Stimulated activated CD4-positive, alpha-beta T cell treated with anti-CD3 and anti-CD28 coated beads, Interleukin-12 subunit alpha, Interleukin-12 subunit beta, amount 100 ng/mL, for 48 hours (primary cell): ENCODE measurements at places on chromosomes 1 and 21.

DNA sequence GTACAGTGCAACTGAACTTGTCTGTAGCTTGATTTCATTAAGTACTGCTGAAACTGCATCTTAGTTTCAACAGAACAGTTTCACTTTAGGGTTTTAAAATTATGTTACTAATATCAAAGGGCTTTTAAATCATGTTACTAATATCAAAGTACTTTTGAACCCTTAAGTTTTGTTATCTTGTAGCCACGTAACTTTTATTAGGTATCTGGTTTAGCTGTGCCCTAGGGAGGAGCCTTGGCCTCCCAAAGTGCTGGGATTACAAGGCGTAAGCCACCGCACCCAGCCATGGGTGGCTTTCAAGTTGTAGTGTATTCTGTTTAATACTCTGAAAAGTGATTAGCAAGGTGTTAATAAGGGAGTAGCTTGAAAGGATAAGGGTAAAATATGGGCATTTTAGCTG is 2.0 kb downstream of the KDM4A start:
- DNase-seq = no peak

- DNase-seq = no peak
These were observed 31.7 kb upstream of the CAMTA1 start for GRCh38 chr1:6753320-6754140.

DNA sequence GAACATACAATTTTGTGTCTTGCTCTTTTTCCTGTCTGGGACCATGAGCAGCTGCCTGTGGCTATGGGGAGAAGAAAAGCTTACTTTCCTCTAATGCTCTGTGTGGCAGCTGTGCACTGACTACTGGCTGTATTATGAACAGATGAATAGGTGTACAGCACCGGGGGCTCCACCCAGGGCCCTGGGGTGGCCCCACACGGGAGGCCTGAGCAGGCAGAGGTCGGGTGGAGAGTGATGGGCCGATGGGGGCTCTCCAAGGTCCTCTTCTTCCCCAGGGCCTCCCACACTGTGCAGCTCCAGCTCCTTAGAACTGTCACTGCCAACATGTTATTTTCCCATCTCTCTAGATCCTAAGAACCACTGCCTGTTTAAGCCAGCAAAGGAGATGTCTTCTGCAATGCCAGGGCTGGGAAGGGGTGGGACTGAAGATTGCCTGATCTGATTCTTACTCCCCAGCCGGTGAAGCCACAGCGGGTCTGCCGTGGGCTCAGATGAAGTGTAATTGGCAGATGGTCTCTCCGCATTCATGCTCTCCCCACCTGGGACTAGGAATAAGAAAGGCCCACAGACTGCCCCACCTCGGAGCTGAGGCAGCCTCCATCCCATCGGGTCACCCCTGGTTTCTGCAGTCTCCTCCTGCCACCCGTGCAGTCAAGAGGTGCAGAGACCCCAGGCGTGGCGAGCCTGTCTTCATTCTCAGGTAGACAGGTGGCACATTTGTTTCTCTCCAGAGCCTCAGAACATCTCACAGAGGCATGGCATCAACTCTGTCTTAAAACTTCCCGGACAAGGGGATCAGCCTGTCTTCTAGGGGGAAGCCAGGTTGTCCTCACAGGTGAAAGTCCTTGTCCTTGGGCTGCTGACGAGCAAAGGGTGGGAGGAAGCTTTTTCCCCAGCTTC is 186.5 kb upstream of the GALNT2 start:
- DNase-seq = no peak

DNA sequence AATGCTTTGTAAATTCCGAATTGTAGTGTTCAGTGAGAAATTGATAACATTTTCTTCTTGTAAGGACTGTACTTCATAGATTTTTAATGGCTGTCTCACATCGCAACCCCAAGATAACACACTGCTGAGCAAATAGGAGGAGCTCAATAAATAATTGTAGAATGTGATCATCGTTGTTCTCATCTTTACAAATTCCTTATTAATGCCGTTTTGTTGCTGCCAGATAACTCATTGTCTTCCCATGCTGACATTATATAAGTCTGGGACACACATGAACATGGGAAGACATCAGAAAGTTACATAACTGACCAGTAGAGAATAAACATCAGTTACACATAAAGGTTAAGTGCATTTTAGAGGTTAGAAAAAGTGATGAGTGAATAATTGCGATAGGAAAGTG is 46.4 kb upstream of the TSPAN2 start:
- no peak for DNase-seq

- DNase-seq = no peak
These were observed 32.0 kb downstream of the INPP5B start for GRCh38 chr1:37914719-37915475.

GRCh38 chr1:39826583-39826982 is 37.9 kb upstream of the BMP8B start:
- no peak for DNase-seq

- no peak for DNase-seq
These were observed 37.0 kb downstream of the HS2ST1 start for GRCh38 chr1:86951430-86951829.

- DNase-seq = no peak
These were observed 23.2 kb downstream of the ERRFI1 start for GRCh38 chr1:8002921-8003320.

DNA sequence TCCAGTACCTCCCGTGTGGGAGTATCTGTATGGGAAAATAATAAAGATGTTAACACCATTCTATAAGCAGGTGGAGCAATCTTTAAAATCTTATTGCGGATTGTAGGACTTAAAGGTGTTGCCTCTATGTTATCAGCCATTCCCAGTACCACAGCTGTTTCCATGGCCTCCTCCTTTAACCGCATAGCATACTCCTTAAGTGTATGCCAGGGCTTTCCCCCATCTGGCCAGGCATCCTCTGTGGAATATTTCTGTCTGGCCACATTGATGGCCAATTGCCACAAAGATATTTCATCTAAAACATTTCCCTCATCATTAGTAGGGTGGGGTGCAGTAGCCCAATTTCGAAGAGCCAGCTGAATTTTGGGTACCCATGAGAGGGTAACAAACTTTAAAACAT is 7.3 kb upstream of the STUM start:
- no peak for DNase-seq

DNA sequence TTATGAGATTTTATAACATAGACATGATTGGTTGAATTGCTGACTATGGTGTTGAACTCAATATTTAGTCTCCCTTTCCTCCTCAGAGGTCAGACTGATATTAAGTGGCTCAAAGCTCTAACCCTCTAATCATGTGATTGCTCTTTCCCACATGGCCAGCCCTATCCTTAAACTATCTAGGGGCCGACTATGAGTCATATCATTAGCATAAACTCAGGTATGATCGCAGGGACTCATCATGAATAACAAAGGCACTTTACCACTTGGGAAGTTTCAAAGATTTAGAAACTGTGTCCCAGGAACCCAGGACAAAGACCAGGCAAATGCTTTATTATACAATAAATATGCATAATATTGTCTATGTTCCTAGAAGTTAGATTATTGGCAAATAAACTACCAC is 894.6 kb upstream of the NEGR1 start:
- DNase-seq = no peak

DNA sequence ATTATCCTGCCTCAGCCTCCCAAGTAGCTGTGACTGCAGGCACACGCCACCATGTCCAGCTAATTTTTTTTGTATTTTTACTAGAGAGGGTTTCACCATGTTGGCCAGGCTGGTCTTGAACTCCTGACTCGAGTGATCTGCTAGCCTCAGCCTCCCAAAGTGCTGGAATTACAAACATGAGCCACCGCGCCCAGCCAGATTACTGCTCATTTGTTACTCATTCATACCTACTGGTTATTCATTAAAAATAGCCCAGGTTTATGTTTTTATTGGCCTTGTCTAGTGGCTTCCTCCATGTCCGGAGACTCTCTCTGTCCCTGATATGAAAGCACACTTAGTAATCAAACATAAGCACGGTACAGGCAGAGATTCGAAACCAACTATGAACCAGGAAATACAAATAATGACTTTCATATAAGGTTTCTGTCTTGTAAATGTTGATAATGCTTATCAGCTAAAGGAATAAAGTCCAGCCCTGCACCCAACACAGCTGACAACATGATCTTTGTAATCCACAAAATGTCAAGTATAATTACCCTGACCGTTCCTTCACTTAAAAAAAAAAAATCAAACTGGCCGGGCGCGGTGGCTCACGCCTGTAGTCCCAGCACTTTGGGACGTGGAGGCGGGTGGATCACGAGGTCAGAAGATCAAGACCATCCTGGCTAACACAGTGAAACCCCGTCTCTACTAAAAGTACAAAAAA is 50.4 kb upstream of the CXADR start:
- no peak for DNase-seq

DNA sequence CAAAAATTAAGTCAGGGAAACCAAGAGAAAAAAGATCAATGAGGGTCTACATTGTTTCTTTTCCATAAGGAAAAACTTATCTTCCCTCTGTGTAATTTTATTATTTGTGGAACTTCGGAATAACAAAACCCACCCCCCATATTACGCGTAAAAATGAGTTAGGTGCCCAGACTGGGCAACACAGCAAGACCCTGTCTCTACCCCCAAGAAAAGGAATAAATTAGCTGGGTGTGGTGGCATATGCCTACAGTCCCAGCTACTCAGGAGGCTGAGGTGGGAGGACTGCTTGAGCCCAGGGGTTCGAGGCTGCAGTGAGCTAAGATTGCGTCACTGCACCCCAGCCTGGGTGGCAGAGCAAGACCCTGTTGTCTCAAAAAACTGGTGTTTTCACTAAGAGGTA is 20.4 kb downstream of the PSMB4 start:
- DNase-seq = no peak

GRCh38 chr1:202825748-202826147 is 15.0 kb downstream of the PCAT6 start:
- no peak for DNase-seq

DNA sequence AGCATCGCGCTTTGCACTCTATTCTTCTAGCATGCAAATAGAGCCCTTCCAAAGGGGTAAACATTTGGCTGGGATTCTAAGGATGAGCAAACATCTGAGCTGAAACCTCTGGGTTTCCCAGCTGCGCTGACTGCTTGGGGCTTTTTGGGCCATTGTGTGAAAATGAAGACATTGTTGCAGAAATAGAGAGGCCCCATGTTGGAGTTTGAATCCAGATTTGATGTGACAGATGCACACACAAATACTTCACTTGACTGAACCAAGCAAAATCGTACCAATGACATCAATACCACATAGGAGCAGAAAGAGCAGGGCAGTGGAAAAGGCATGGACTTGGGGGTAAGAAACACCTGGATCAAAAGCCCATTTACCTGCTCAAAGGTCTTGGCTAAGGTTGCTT is 144.6 kb upstream of the HMGB4 start:
- no peak for DNase-seq

DNA sequence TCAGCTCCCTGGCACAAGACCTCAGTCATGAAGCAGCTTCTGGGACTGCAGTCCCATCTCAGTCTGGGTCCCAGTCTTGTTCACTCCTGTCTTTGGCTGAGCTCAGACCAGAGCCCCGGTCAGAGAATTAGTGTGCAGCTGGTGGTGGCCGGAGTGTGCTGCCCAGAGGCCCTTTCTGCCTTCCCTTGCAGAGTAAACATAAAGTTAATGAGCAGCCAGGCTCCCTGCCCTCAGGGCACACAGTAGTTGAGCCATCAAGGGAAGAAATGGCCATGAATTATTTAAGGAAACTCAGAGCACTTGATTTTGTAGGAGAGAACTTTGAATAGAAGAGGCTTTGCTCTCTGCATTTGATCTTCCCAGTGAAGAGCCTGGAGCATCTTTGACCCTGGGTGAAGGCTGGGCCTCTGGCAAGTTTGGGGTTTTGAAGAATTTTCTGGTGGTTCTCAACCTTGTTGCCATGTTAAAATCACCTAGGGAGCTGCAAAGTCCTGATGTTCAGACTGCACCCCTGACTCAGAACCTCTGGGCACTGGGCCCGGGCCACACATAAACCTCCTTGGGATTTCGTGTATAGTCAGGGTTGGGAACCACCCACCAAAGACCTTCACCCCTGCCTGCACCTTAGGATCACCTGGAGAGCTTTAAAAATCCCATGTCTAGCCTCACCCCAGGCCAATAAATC is 26.4 kb upstream of the SELENON start:
- DNase-seq = no peak

DNA sequence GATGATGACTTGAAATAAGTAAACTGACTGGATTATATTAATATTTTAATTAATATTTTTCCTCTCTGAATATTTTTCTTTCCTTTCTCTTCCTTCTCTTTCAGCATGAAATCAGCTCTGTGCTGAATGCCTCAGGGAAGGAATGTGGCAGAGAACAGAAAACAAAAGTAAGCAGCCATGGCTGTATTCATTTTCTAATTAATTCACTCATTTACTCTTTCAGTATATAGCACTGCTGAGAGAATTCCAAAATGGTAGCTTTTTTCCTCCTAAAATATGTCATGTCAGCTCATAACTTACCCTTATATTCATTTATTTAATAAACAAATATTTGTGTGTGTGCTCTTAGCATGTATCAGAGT is 522.5 kb downstream of the PTPRC start:
- no peak for DNase-seq

DNA sequence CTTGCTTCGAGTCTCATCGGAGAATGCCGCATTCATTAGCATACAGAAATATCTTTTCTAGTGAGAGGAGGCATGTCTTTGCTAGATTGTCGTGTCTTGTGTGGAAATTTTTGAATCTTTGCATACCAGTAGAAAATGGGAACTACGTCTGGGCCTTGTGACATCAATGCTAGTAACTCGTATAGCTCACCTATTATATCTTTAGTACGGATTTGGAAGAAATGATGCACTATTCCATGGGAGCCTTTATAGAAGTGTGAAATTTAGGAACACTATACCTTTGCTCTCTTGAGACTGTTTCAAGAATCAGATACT is 835 bp downstream of the UHMK1 start:
- DNase-seq = no peak
